Renal cortical epithelial cell (primary cell): ENCODE measurements at places on chromosomes 7 and 10. TPM values are rescaled to one million over a fixed set of nuclear protein-coding genes. Genes with fewer than 3 reads are reported as not detected.
A peak's percentile ranks its signal among the peaks of the same experiment; 100 is the strongest.

DNA sequence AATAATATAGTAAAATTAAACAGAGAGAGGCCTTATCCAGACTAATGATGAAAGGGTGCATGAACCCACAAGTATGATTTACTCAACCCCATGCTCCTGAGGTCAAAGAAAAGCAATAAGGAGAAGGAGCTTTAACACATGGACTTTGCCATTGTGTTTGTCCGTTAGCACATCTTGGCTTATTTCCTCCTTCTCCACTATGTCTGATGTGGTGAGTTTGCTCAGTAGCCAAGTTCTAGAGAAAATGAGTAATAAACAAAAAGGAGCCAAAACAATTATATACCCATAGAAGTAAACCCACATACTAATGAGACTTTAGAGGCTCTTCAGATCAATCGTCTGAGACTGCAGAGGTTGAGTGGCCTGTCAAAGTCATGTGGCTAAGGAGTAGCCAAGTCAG, 26.1 kb upstream of the ADD3 start:
- DNase-seq = peak; percentile 64

- no peak for DNase-seq
Observed at GRCh38 chr10:11159543-11160215, 142.0 kb downstream of the CELF2 start.

DNA sequence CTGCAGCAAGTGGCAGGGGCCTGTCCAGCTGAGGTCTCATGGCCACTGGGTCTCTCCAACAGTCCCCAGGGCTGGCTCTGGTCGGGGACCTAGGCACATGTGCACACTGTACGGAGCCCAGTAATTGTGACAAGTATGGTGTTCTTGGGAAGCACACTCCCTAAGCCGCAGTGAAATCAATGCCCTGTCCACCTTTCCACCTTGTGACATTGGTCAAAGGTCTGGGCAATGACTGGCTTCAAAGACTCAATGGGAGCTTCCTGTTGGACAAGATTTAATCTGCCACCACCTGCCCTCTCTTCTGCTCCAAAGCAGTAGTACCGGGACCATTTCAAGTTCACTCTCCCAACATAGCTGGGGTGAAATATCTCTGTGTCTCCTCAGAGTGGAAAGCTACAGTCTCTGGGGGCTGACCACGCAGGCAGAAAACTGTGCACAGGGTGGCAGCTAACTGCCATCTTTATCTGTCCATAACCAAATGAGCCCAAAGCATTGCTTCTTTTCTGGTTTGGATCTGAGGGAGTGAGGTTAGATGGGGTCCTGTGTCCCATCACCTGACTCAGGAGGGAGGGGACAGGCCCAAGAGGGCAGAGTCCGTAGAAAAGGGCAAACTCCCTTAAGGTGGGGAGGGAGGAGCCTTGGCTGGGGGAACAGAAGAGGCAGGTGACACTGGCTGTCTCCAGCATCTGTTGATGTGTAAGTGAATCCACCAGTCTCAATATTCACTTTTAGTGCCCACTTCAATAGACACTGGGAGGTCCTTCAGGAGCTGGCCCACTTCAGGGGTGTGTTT, 307.7 kb downstream of the TNS3 start:
- DNase-seq = no peak

- no peak for DNase-seq
Observed at GRCh38 chr7:154743206-154743605, 259.7 kb downstream of the PAXIP1 start.

GRCh38 chr10:24643679-24644209, 79.9 kb downstream of the ARHGAP21 start:
- DNase-seq = no peak

GRCh38 chr10:127242914-127243313, 46.5 kb upstream of the INSYN2A start:
- DNase-seq = no peak

DNA sequence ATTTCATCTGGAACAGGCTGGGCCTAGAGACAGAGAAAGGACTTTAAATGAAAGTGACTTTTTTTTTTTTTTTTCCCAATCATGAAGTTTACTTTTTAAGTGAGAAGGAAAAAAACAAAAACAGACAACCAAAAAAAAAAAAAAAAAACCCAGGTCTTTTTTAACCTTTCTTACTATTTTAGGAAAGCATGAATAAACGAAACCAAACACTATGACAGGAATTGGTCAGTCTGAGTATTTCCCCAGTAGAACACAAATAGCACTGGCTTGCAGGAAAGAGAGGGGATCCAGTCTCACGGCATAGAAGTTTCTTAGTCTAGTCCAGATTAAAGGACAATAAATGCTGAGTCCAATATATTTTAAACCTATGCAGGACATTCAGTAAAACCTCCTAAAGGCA, 180.5 kb upstream of the CCDC6 start:
- no peak for DNase-seq

DNA sequence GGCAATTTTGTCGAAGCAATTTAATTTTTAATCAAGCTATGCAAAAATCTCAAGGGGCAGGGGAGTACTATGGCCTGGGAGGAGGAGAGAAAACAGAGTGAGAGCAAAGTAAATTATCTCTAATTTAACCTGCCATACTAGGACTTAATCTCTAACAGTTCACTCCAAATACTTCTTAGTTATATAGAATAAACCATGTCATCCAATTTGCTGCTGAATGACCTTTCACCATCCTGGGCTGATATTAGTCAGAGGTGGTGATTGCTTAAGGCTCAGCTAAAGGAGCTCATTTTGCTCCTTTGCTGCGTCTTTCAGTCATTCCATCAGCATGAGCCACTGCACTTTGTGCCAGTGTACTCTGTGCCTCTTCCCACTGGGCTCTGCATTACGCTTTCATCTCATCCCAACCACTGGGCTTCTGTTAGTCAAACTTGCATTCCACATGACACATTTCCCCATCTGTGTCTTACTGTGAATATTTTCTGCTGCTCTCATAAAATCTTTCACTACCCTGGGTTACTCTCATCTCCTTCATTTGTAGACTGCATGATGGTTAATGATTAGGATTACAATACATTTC, 84.3 kb downstream of the CD36 start:
- DNase-seq = peak; percentile 99

- peak; percentile 86 for DNase-seq
Observed at GRCh38 chr7:155206318-155207020, 91.2 kb upstream of the INSIG1 start.

DNA sequence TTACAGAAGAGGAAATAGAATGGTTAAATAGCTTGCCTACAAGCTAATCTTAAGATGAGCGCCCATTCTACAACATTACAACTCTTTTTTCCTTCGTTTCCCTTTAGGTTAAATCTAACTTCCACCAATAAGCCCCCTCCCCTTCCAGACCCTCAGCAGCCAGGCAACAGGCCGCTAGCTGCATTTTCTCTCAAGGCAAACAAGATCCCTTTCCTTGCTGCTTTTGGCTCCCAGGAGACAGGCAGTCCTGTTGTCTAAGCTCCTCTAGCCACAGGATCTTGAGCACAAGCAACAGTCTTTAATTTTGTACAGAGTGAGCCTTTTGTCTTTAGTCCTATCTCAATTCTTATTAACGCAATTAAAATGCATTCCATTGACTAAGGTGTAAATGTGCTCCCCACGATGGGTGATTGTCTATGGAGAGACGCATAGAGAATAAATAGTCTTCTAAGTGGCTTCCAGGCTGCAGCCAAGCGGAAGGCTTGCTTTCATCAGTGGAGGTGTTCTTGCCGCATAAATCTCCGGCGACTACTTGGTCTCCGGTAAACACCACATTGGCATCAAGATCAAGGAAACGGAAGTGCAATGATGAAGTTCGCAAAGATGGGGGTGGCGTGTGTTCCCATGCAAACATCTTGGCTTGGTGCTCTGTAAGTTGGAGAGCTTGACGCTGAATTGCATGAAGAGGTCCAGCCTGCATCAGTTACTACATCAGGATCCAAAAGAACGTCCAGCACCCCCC, 181.9 kb upstream of the LYZL2 start:
- no peak for DNase-seq

- no peak for DNase-seq
Observed at GRCh38 chr7:105011831-105012502, 2.0 kb upstream of the KMT2E start.

- no peak for DNase-seq
Observed at GRCh38 chr7:74222851-74223710, 13.3 kb downstream of the LAT2 start.

DNA sequence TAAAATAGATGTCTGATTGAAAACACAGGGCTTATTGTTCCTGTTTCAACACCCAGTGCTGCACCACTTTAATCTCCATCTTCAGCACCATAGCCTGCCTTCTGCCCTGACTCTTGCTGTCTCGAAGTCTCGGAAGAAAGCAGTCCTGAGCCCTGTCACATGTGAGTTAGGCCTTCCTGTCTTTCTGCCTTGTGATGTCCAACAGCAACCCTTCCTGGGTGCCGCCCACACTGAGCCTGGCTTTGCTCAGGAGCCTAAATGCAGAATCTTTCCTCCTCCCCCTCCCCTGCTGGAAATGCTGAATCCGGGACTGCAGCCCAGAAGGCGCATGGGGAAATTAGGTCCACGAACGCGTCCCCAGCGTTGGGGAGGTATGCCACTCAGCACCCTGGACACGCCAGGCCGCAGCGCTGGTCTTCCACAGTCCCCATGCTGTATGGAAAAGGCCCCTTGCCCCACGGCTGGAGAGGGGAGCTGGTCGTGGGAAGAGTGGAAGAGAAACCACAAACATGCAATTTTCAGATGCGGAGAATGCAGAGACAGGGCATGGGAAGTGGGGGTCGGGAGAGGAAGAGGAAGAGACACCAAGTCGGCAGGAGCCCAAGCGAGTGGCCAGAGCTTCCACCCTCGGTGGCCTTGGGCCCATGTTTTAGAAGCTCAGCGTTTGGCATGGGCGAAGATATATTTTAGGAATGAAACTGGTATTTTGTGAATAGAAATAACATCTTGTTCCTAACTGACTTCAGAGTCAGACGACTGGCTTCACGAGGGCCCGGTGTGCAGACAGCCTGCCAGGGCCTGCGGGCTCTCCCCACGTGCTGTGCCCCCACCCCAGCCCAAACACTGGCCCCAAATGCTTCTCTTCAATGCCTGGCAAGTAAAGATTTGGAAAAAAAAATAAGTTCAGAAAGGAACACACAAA, 656.1 kb upstream of the FOXK1 start:
- DNase-seq = no peak

DNA sequence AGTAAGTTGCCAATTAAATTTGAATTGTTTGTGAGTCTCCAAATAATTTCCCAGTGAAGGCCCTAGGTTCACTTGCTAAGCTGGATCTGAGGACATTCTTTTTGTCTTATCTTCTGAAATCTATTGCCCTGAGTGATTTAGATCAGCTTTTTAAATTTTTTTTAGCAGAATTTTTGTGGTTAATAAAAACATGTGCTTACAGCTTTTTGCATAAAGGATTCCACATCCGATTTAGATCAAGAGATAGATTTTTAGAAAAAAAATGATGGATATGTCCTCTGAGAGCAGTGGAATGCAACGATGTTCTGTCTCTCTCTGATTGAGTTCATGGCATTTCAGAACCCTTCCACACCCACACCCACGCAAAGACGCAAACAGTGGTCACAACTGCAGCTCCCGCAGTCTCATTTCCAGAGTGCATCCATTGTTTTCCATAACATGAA, 358.8 kb downstream of the SUGCT start:
- DNase-seq = no peak

DNA sequence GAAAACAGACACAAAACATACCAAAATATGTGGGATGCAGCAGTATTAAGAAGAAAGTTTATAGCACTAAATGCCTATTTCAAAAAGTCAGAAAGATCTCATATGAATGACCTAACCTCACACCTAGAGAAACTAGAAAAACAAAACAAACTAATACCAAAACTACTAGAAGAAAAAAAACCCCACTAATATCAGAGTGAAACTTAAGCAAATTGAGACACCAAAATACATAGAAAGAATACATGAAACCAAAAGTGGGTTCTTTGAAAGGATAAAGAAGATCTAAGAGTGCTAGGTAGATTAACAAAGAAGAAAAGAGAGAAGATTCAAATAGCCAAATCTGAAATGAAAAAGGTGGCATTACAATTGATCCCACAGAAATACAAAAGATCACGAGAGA, 494.1 kb downstream of the SH2D4B start:
- no peak for DNase-seq

DNA sequence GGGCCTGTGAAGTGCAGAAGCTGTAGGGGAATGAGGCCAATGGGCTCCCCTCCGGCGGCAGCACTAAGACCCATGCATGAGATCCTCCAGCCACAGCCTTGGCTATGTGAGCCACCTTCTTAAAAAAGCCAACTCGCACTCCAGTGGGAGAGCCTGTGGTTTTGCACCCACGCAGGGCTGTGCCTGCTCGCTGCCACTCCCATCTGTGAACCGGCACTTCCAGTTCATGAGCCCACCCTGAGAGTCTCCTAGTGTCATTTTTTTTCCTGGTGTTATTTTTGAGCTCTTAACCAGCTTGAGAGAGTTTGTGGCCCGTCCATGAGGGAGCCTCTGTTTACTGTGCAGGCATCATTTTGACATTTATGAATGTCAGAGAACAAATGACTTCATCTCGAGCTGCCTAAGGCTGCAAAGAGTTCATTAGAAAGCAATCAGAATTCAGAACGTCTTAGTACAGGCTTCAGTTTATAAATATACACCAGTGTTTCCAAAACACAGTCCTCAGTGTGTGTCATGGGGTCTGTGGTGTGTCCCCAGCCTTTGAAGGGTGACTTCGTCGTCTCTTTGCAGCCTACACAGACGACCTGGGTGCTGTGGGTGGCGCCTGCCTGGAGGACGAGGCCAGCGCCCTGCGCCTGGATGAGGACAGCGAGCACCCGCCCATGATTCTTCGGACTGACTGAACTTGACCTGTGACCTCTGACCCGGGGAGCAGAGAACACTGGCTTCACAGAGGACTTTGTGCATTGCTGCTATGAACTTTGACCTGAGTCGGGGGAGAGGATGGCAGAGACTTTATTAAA, 40.4 kb downstream of the WIPI2 start:
- DNase-seq = no peak

GRCh38 chr7:136635751-136636150, 232.7 kb upstream of the CHRM2 start:
- DNase-seq = no peak

GRCh38 chr10:60878224-60878623, 65.8 kb downstream of the RHOBTB1 start:
- DNase-seq = no peak

GRCh38 chr7:105319578-105319977, 69.1 kb downstream of the SRPK2 start:
- DNase-seq = peak; percentile 16

Gene MSMB
- total RNA-seq = not detected in 2 replicates

Gene MKRN1
- total RNA-seq = 76.6 and 119 TPM in 2 replicates

Gene BCCIP
- total RNA-seq = 46.4 and 71.1 TPM in 2 replicates

Gene VTI1A
- total RNA-seq = 33.2 and 49.7 TPM in 2 replicates

Gene OR2A1
- total RNA-seq = 0.05 TPM in 1 of 2 replicates, not detected in the other

Gene PAX4
- not detected in 2 replicates for total RNA-seq

Gene TYW1B
- 0.87 and 2.8 TPM in 2 replicates for total RNA-seq

Gene DNAAF5
- total RNA-seq = 24.1 and 57.3 TPM in 2 replicates
